ENCODE measurements at places on chromosomes 3 and 15. TPM values are rescaled to one million over a fixed set of nuclear protein-coding genes. Genes with fewer than 3 reads are reported as not detected.

DNA sequence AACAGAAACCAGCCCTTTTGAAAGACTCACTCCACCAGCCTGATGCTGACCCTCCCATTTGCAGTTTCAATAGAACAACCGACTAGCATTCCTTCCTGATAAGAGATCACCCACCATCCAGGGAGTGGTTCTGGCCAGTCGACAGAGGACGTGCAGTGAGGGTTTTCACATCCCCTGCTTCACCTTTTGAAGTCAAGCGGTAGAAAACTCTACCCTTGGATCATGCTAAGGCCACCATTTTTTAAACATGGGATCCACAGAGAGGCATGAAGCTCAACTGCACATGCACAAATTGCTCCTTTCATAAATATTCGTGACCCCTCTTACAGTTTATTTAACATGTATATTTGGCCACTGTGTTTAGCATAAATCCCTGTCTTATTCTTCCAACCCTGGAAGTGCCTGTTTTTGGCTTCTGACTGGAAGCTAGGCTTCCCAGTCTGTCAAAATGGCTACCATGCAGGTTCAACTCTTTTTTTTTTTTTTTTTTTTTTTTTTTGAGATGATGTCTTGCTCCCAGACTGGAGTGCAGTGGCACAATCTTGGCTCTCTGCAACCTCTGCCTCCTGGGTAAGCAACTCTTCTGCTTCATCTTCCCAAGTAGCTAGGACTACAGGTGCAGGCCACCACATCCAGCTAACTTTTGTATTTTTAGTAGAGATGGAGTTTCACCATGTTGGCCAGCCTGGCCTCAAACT is 1.0 kb upstream of the THUMPD3 start:
- DNase-seq: no peak

DNA sequence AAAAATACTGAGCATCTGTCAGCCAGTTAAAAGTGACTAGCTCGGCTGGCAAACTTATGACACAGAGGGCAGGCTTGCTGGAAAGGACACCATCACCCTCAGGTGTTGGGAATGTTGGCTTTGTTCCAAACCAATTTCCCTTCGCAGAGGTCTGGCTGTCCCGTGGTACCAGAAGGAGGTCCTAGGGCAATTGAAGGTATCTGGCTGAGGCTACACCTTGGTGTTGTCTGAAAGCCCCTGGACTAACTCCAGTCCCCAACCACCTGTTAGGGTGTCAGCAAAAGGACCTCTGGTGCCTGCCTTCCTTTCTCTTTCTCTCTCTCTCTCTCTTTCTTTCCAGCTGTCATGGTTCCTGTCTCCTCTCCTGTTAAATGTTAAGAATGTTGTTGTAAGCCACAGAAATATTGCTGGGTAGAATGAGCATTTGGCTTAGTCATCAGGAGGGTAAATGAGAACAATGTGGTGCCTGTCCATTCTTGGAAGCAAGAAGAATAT is 12.5 kb downstream of the PRR20G start:
- DNase-seq: no peak

DNA sequence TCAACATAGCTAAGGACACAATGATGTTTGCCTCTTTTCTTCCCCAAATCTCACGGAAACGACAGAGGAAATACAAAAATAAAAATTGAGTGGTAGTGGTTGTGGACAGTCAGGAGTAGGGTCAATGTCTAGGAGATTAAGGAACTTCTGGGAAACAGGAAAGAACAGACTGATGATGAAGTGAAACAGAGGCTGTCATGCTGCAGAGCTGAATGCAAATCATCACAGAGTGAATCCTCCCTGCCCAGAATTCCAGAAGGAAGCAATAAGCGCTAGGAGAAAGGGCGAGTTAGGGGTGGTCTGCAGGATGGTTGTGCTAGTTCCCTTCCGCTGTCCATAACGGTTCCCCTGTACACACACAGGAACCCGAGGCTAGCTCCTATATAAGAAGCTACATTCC is 64.7 kb upstream of the POMGNT2 start:
- DNase-seq: no peak

GRCh38 chr3:187594272-187594671 is 75.9 kb downstream of the SST start:
- no peak for DNase-seq

DNA sequence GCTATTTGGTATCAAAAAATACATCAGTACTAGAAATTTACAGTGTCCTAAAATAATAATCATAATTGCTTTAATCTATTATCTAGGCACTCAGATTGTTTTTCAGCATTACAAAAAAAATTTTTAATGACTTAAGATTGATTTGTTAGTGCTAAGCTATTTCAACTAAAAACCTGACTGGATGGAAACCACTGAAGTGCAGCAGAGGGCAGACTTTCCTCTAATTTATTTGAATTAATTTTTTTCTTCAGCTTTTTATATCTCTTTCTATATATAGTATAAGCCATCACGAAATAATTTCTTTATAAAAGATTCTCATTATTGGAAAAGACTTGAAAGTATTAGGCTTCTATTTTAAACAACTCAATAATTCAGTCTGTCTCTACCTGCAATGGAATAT is 131.4 kb downstream of the IQCH start:
- no peak for DNase-seq

DNA sequence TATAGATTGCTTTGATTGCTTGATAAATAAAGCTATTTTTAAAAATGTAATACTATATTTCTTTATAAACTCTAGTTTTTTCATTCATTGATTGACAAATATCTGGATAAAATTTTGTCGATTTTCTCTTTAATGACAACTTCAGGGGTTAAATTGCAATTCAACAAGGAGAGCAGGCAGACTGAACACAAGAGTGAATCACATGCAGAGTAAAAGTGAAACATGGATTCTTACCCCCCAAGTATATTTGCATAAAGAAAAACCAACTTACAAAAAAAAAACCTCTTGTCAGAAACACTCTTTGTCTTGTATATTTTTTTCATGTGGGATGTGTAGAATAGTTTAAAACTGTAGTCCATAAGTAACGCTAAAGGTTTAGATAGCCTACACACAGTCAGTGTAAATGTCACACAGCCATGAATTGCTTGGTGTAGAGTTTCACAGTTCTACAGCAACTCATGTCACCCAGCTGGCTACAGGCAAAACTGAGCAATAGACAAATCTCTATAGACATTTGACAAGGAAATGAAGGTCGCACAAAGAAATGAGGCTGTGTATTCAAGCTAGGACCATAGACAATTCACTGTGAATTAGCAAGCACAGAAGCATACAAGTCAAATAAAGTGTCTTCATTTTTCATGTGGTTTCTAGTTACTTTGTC is 141.6 kb downstream of the THRB start:
- DNase-seq: no peak

- no peak for DNase-seq
Observed at GRCh38 chr3:30508339-30508738, 98.1 kb upstream of the TGFBR2 start.

DNA sequence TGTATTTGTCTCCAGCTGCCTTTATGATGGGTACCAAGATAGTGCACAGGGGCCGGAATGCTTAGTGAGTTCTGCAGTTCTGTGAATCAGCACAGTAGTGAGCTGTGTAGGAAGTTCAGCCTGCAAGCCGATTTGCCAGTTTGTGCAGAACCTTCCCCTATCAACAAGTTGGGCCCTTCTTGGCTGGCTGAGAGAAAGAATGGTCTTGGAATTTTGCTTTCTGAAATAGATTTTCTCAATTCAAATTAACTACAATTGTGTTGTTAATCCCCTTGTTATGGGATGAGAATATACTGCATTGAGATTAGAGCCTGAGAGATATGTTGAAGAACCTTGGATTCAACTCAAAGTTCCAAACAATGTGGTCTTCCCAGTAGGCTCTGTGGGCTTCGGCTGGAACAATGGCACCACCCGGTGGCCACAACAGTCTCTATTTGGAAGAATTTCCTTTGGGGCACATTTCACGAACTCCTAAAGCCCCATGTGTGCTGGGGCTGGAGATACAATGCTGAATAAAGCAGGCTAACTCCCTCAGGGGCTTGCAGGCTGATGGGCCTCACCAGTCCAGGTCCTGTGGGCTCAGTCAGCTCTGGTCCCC is 59.1 kb downstream of the TRIM42 start:
- no peak for DNase-seq

DNA sequence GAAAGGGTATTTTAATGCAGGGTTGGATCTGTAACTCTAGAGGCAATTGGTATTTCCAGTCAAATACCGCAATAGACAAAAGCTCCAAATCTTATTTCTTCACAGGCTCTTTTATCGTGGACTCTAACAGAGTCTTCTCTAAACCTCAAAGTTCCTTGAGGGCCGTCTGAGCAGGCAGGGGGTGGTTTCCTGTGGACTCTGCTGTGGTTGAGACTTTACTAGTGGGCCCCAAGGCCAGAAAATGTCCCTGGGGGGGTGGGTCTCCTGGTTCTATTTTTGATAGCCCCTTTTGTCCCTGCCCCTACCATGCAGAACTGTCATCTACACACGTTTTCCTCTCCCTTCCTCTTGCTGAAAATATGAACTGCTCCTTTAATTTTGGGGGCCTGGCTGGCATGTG is 80.1 kb downstream of the ASB7 start:
- DNase-seq: no peak

- no peak for DNase-seq
Observed at GRCh38 chr15:57138349-57138788, 219.9 kb downstream of the TCF12 start.

DNA sequence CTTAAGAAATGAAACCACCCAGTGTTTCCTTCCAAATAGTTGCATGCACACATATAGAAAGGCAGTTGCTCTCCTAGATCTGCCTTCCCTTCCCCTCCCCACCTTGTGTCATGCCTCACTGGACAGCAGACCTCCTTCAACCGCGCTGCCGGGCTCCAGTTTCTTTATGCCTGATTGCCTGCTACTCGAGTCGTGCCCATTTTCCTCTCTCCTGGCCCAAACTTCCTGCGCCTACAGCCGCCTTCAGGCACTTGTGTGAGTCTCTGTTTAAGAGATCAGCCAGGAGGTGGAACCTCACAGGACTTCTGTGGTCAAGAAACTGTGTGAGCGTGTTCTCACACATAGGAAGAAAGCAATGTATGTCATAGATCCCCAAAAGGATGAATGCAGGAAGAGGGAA is 8.8 kb upstream of the FAM107A start:
- DNase-seq: no peak

GRCh38 chr3:183541235-183541655 is 14.3 kb downstream of the KLHL6 start:
- no peak for DNase-seq

The SAMMSON gene
- total RNA-seq: not detected

The CCDC54 gene
- not detected for total RNA-seq

The LRRIQ4 gene
- total RNA-seq: not detected

The ZNF80 gene
- total RNA-seq: 0.65 TPM

The CCDC191 gene
- total RNA-seq: 6.8 TPM

The ZNF660 gene
- total RNA-seq: 0.20 TPM

The MUSTN1 gene
- 16.0 TPM for total RNA-seq
